ENCODE measurements at places on chromosomes 12 and 14.

DNA sequence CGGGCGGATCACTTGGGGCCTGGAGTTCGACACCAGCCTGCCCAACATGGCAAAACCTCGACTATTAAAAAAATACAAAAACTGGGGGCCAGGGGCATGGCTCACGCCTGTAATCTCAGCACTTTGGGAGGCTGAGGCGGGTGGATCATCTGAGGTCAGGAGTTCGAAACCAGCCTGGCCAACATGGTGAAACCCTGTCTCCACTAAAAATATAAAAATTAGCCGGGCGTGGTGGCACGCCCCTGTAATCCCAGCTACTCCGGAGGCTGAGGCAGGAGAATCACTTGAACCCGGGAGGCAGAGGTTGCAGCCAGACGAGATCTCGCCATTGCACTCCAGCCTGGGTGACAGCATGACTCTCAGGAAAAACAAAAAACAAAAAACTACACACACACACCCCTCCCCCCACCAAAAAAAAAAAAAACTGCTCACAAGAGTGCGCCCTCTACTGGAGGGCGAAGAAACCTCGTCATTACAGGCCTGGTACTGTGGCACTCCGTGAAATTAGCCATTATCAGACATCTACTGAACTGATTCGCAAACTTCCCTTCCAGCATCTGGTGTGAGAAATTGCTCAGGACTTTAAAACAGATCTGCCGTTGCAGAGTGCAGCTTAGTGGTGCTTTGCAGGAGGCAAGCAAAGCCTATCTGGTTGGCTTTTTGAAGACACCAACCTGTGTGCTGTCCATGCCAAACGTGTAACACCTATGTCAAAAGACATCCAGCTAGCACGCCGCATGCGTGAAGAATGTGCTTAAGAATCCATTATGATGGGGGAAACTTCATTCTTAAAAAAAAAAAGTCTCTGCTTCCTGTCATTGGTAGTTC is 7.7 kb downstream of the PPP1R3E start:
- DNase-seq = peak; percentile 70

DNA sequence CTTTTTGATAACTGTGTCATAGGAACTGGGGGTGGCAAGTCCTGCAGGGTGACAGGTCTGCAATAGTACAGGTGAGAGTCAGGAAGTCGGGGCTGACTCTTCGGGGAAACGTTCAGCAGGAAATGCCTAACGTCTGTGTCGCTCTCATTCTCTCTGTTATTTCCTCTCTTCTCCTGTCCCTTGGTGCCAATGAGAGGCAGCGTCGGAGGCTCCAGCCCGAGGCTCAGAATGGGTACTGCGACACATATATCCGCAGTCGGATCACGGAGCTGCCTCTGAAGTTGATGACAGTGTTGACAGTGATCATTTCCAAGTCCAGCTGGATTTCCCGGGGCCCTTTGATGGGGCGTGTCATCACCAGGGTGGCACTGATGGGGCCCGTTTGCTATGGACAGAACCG is 2.7 kb upstream of the TC2N start:
- DNase-seq = no peak

DNA sequence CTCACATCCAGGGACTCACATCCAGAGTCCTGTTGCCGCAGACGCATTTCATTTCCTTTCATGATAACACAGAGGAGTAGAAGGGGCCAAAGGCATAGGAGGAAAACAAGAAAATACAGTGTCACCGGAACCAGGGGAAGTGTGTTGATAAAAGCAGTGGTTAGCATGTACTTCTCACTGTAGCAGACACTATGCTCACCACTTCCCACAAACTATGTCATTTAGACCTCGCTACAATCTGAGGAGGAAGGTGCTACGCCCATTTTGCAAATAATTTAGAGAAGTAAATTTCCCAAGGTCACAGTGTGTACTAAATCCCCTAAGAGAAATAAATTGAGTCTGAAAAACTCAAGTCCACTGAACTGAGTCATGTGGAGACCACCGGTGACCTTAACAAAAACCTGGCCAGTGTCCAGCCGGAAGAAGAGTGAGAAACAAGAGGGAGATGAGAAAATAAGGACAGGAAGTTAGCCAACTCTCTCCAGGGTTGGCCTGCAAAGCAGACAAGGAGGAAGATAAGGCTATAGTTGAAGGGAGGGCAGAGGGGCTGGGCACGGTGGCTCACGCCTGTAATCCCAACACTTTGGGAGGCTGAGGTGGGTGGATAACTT is 25.8 kb upstream of the TMCC3 start:
- DNase-seq = peak; percentile 63

DNA sequence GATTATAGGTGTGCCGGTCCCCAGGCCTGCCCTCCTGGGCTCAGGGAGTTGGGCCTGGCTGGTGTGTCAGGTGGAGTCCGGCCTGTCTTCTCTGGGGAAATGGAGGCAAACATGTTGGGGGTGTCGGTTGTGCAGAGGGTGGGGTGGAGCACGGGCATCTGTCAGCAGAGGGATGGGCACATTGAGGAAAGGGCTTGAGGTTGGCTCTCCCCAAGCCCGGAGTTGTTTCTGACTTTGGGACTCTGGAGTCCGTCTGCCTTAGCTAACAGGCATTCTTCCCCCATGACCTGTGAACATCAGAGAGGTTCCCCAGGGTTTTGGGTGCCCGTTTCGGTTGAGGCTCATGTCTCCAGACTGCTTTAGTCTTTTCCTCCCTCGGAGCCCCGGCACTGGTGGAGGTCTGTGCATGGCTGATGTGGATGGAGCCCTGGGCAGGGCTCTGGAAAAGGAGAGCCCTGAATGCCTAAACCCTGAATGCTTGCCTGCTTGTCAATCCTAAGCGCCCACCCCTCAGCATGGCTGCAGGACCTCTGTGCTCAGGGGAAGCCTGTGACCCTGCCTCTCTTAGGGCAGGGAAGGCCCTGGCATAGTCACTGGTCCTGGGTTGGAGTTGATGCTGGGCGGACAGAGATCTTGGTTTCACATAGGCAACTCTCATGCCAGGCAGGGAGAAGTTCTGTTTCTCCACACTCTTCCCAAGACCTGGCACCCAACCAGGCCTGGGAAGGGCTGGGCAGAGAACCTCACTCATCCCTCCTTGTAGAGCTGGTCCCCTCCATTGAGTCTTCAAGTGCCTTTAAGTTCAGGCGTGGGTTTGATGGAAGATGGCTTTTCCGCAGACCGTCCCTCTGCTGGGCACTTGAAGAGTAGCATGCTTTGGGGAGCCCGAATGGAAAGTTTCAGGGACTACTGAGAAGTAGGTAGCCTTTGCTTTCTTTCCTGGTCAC is 12.9 kb downstream of the NYNRIN start:
- peak; percentile 62 for DNase-seq

- DNase-seq = no peak
Measured at GRCh38 chr14:77046721-77047120, 18.2 kb upstream of the IRF2BPL start.

DNA sequence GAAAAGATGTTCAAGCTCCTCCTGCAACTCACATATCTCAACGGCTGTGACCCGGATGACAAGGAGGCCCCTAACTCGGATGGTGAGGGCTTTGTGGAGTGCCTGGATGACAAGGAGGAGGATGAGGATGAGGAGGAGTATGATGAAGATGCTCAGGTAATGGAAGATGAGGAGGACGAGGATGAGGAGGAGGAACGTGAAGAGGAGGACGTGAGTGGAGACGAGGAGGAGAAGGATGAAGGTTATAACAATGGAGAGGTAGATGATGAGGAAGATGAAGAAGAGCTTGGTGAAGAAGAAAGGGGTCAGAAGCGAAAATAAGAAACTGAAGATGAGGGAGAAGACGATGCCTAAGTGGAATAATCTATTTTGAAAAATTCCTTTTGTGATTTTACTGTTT is 702 bp downstream of the ANP32D start:
- no peak for DNase-seq

DNA sequence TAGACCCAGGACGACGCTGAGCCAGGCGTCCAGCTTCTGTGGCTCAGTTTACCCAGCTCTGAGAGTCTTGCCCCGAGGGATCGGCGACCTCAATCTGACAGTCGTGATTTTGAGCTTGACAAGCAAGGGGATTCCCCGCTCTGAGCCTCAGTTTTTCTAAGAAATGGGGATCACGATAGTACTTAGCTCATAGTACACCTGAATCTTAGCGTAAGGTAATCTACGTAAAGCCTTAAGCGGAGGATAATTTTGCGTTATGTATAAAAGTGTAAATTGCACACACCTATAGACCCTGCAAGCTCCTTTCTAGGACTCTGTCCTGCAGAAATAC is 285 bp downstream of the MVK start:
- no peak for DNase-seq

DNA sequence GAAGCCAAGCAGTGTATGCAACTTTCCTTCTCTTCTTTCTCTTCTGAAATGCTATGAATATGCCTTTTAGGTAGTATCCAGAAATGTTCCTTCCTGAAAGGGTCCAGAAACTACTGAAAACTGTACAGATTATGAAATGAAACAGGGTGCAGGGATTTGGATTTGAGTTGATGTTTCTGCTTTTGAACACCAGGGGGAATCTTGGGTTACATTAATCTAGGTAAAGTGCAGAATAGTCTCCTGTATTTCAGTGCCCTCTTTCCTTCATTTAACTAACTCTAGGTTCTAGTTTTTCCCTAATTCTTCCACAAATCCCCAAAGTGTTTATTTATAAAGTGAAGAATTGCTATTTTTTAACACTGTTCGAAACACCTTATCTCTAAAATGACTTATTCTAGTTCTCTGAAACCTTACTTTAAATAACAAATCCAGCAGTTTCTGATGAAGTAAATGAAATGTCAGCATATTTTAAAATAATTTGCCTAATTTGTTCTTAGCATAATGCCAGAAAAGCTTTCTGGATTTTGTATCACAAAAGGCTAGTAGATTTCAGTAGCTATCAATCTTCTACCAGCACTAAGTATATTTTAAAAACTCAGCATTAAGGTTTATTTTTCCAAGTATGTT is 111.9 kb downstream of the LRRK2 start:
- DNase-seq = peak; percentile 10

Data from GM12865 (cell line).